Activated CD4-positive, alpha-beta T cell treated with anti-CD3 and anti-CD28 coated beads for 1 hour (primary cell): ENCODE measurements at places on chromosomes 12 and 14.

DNA sequence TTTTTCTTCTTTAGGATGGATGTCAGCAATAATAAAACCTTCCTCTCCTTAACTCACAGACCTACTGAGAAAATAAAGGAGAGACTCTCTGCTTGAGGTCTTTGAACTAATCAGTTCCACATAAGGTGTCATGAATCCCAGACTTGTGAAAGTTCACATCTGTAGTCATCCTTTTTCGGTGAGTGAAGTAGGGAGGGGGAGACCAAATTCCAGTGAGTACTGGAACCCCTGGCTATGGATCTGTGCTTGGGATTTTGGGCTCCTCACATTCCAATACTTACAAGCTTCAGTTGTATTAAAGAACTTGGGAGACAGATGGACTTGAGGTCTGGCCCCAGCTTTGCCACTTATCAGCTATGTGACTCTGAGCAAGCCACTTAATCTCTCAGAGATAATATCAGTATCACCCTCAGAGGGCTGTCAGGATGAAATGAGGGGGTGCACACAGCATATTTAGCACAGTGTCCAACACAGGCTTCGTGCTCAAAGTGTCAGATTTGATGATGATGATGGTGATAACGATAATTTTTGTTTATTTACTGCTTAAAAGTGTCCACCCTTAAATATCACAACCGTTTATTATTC, 34.8 kb upstream of the APPL2 start:
- DNase-seq, result no peak

GRCh38 chr14:99660006-99660566, 15.2 kb downstream of the HHIPL1 start:
- DNase-seq, result no peak

DNA sequence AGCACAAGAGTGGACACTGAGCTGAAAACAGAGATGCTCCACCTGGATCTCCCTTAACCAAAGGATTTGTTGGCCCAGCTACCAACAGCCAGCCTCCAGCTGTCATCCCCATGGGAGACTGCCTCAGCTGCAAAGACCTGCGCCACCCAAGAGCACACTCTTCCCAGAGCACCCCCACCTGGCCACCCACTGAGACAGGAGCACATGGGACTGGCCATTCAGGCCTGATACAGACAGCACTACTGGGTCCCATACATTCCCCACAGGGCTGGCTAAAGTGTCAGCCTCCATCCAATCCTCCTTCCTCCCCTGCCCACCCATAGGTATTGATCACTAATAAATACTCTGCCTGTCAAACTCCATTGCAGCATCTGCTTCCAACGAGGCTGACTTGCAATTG, 241.5 kb downstream of the BCL11B start:
- no peak for DNase-seq

- DNase-seq, result no peak
Measured at GRCh38 chr12:12821975-12822374, 8.8 kb downstream of the DDX47 start.

- no peak for DNase-seq
Measured at GRCh38 chr12:10847744-10848143, 1.5 kb downstream of the PRR4 start.

DNA sequence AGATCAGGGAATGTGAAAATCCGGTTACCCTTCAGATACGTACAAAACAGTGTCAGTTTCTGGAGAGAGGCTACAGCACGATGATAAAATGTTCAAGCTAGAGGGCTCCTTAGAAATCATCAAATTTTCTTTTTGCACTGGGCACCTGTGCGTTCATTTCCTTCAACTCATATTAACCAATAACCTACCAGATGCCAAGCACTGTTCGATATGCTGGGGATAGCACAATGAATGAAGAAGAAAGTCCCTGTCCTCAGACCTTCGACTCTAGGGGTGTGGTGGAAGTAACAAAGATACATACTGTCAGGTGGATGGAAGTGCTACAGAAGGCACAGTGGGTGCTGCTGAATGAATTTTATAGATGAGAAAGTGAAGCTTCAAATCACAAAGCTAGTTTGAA, 172.3 kb downstream of the FOXN3 start:
- DNase-seq, result no peak

DNA sequence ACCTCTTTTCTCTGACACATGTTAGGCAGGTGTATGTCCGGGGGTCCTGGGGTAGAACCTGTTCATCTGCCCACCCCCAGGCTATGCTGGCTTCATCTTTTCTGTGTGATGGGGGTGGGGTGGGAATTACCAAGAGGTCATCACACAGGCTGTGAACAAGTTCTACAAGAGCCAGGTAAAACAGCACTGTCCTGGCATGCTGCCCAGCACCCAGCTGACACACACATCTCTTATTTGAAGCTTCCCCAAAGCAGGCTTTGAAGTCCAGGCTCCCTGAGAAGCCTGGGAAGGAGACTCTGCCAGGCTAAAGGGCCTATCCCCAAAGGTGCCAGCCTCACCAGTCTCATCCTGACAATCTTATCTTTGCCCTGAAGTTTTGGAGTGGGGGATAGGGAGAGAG, 141.1 kb downstream of the ALG10 start:
- no peak for DNase-seq

DNA sequence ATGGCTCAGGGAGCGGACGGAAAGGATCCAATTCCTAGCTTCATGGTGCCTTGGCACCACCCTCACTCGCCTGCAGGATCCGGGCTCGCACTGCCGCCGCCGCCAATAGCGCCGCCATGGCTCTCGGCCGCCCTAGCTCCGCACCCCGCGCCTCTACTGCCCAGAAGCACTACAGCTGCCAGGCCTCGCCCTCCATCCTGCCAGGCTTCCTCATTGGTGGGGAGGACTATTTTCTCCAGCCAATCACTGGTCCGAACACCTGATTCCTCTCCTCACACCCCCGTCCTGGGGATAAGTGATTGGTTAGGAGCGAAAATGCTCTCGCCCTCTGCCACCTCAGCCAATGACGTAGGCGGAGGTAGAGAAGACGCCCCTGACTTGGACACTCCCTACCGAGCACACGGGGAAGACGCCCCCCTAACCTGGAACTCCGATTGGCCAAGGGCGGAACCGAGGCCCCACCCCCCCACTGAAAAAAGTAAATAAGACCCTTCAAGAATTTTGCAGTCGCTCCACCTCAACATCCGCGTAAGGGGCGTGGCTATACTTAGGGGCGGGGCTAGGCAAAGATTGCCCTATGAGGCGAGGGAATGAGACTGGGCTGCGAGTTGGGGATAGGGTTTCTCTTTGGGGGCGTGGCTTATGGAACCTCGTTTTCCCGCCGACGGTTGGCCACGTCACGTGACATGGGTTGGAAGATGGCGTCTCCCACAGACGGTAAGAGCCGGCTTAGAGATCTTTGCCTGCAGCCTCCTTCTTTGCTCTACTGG, at the start of the genes ALDH6A1 and LIN52:
Gene ALDH6A1, minus strand, starts transcription at position 177 of the 770 bp plus-strand sequence. Its CDS starts 59 bp downstream, at position 118.
Gene LIN52, plus strand, starts transcription at position 680 of the 770 bp plus-strand sequence. Its CDS starts 19 bp downstream, at position 699.
- DNase-seq, result peak; percentile 100

DNA sequence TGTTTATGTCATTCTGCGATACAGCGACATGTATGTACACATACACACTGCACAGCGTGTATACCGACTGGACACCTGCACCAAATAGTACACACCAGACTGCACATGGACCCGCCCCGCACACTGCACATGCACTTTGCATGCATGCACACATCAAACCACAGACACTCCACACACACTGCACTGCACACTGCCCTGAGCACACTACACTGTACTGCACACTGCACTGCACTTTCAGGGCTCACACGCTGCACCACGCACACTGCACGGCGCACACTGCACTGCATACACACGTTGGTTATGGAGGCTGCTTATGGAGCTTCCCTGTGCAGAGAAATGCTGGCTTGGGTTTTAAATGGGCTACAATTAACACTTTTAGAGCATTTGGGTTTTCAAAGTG, 1.6 kb downstream of the PAPLN start:
- no peak for DNase-seq

- DNase-seq, result no peak
Measured at GRCh38 chr12:64147875-64148274, 74.2 kb downstream of the KICS2 start.

DNA sequence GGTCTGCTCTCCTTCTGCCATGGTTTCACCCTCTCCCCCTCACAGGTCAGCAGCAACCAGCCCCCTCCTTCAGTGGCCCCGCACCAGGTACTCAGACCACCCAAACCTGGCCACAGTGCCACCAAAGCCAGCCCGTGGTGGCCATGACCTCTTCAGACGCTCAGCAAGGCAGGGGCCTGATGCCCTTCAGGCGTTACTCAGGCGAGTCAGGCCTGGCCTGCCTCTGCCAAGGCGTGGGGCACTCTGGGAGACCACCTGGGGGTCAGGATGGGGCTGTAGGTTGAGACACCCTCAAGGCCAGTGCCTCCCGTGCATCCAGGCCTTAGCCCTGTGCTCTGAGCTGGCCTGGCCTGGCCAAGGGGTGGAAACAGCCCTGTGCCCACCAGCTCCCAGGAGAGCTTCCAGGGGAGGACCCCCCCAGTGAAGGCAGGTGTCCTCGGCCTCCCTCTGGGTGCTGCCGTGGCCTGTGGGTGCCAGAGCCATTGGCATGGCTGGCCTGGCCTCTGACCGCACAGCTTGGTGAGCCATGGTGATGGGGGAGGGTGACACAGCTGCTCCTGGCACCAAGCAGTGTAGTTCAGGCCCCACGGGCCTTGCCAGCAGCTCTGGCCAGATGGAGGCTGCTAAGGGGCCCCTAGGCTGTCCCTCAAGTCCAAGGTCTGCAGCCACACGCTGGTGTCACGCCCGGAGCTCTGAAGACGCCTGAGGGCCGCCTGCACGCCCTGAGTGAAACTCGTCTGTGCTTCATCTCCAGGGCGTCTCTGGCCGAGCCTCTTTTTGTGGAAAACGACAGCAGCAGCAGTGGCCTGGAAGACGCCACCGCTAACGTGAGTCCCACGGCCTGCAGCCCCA, 15.1 kb downstream of the XRCC3 start:
- no peak for DNase-seq

DNA sequence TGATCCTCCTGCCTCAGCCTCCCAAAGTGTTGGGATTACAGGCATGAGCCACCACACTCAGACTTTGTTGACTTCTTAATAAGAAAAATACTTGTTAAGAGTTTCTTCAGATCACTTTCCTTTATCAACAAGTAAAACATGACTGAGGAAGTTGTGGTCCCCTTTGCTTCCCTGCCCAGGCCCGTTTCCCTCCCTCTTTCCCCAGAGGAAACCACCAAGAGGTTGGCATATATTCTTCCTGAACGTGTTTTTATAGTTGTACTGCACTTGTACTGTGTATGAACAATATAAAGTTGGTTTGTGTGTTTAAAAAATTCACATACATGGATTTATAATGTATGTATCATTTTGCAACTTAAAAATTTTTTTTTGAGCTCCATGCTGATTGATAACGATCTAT, 28.4 kb downstream of the PTPN11 start:
- DNase-seq, result no peak

DNA sequence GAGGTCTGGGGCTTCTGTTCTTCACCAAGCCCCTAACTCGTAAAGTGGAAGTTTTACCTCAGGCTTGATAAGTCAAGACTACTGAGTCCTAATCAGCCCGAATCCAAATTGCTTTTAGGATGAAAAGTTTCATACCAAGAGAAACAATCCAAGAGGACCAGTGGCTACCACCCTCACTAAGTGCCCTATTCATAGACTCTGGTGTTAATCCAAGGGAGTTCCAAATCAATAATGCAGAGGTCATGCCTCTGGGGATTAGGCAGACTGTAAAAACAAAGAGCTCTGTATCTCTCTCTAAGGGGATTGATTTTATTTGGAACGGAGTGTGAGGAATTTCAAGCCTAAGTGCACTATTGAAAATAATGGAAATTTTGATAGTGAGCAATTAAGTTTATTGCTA, 76.3 kb upstream of the LMNTD1 start:
- no peak for DNase-seq

DNA sequence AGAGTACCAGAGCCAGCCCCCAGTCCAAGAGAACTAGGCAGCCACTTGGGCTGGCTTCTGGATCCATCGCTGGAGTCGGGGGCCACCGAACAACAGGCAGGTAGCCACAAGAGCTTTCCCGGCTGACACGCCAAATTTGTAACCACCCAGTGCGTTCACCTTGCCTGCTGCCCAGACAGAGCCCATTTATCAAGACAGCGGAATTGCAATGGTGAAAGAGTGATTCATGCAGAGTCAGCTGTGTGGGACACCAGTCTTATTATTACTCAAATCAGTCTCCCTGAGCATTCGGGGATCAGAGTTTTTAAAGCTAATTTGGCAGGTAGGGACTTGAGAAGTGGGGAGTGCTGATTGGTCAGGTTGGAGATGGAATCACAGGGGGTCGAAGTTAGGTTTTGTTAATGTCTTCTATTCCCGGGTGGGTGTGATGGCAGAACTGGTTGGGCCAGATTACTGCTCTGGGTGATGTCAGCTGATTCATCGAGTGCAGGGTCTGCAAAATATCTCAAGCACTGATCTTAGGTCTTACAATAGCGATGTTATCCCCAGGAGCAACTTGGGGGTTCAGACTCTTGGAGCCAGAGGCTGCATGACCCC, 64.3 kb downstream of the PDE6H start:
- no peak for DNase-seq

DNA sequence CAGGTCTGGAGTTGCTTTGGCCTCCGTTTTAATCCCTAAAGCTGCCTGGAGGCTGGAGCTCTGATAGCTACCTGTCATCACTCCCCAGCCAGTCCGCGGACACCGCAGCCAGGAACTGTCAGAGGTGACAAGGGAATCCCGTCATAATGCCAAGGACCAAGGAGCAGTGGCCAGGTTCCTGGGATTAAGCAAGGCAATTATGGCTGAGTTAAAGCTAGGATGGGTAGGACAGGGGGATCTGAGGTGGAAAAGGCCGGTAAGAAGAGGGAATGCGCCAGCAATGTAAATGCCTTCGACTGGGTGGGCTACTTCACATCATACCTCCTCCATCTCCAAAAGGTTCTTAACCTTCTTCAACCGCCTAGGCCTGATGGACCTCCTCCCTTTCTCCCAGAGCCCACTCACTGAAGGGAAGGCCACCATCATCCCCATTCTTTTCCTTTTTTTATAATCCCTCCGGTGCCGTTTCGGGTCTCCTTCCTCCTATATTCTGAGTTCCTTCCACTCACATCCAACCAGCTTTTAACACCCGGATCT, 1.9 kb downstream of the PPP1R3E start:
- no peak for DNase-seq

GRCh38 chr12:2691345-2692071, 103.3 kb upstream of the FKBP4 start:
- DNase-seq, result no peak

- DNase-seq, result no peak
Measured at GRCh38 chr14:94016446-94016976, 9.6 kb upstream of the OTUB2 start.

- DNase-seq, result no peak
Measured at GRCh38 chr14:26213846-26214575, 383.8 kb downstream of the NOVA1 start.

DNA sequence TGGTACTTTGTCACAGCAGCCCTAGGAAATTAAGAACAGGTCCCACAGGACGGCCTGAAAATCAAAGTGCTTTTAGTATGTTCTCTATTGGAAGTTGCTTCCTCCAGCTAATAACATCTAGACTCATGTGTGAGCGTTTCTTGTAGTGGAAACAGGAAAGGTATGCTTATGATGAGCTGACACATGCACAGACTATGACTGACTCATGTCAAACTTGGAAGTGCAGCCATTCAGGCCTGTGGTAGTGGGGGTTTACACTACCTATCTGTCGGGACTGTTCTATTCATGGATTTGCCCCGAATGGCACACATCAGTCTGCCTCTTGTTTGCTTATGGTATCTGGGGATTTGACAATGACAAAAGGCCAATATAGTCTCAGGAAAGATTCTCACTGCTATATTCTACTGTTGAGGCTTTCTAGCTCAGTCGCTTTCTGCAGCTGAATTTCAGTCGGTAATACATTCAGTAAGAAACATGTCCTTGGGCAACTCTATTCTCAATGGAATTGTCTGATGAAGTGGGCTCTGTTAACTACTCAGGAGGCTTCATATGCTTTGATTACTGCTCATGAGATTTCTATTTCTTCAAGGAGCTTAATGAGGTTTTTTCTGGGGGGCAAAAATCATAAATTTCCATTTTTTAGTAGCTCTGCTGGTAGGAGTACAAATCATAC, 270.3 kb upstream of the DAAM1 start:
- DNase-seq, result no peak
